ENCODE measurements at places on chromosomes 1 and 21.

DNA sequence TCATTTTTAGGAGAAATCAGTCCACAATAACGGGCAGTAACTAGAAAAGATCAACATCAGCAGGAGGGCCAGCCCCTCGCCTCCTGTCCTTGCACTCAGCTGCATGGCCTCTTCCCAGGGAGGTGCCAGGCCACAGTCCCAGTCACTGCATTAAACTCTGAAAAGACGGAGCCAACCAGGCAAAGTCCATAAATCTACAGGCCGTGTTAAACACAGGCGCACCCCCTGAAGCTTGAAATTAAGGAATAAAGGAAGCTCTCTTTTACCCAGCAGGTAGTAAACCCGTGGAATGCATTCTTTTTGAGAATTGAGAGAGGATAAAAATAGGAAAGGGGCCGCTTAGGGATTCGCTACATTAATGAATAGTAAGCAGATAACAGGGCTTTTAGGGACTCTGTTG is 18.4 kb downstream of the H6PD start:
- DNase-seq: no peak

GRCh38 chr1:172360985-172361384 is 59.5 kb upstream of the C1orf105 start:
- DNase-seq: no peak

GRCh38 chr1:28577738-28578536 is 14.1 kb upstream of the RAB42 start:
- DNase-seq: no peak

- DNase-seq: no peak
Observed at GRCh38 chr1:153310526-153310925, 2.2 kb downstream of the PGLYRP3 start.

DNA sequence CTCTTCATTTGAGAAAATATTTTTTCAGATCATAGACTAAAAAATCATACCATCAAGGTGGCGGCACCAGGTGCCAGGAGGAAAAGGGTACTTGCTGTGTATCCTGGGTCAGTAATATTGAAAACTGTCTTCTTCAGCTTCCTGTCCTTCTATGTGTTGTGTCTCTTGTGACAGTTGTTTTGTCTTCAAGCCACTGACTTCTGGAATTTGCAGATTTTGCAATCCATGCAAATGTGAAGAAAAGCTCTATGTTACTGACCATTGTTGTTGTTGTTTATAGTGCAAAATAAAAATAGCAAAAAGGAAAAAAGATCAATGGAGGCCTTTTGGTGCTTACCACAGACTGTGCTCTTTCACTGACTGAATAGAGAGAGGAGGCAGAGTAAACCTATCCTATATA is 83.2 kb upstream of the RHOU start:
- no peak for DNase-seq

DNA sequence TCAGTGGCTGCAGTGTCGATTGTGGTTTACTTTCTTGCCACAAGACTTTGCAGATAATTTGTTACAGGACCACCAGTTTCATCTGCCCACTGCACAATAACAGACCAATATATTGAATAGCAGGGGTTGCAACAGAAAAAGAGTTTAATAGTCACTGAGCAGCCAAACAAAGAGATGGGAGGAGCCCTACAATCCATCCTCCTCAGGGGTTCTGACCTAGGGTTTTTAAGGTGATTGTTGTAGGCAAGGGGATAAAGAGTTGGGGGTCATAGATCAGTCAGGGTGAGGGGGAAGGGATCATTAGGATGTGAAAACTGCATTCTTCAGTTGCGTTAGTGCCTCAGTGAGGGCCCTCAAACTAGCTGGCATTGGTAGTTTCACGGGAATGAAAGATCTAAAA is 110.7 kb upstream of the OLFM3 start:
- DNase-seq: no peak

- no peak for DNase-seq
Observed at GRCh38 chr1:204301171-204301957, 58.4 kb downstream of the PLEKHA6 start.

DNA sequence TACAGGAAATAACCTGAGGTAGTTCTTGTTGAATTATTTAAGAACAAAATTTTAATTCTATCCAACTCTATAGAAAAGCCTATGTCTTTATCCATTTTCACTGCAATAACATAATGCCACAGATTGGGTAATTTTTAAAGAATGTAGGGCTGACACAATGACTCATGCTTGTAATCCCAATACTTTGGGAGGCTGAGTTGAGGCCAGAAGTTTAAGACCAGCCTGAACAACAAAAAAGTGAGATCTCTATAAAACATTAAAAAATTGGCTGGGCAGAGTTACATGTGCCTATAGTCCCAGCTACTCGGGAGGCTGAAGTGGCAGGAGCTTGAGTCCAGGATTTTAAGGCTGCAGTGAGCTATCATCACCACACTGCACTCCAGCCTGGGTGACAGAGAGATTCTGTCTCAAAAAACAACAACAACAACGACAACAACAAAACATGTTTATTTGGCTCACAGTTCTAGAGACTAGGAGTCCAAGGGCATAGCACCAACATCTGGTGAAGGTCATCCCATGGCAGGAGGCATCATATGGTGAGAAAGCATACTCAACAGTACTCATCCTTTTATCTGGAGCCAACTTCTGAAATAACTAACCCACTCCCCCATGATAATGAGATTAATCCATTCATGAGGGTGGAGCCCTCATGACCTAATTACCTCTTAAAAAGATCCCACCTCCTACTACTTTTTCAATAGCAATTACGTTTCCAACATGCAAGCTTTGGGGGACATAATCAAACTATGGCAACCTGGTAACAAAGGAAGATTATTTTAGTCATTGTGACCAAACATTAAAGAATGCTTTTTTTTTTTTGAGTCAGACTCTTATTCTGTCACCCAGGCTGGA is 59.6 kb downstream of the ABL2 start:
- no peak for DNase-seq

DNA sequence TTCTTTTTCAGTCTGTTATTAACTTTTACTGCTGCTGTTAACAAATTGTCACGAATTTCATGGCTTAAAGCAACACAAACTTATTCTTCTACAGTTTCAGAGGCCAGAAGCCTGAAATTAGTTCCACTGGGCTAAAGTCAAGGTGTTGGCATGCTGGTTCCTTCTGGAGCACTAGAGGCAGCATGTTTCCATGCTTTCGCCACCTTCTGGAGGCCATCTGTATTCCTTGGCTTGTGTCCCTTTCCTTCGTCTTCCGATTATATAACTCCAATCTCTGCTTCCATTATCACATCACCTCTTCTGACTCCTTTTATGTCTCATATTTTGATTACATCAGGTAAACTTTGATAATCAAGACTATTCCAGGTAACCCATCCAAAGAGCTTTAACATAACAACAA is 1742.1 kb downstream of the BRINP3 start:
- no peak for DNase-seq

GRCh38 chr1:116910379-116911187 is 867 bp downstream of the PTGFRN start:
- DNase-seq: no peak

DNA sequence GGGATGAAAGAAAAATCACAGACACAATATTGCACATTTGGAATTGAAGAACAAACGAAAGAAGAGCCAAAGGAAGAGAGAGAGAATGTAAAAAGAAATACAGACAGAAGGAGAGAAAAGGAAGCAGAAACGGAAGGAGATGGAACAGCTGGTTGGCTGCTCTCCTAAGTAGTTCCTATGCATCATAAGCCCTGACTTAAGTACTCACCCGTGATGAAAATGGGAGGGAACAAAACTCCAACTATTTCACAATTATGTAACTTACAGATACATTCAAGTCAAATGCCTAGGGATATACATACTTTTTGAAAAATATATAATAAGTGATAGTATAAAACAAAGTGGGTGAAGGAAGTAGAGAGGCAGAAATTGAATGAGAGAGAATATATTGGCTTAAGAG is 88.5 kb downstream of the TTLL7 start:
- no peak for DNase-seq
